ENCODE measurements at places on chromosomes 3 and 15. TPM values are rescaled to one million over a fixed set of nuclear protein-coding genes. Genes with fewer than 3 reads are reported as not detected.

LRRC2 gene
- total RNA-seq, result 1.2 TPM

GRCh38 chr3:39542588-39542988 is 75.1 kb downstream of the MOBP start:
- no peak overlapping the region for H3K27ac ChIP-seq
- no peaks in the 10 kb centered on the region for H3K4me1 ChIP-seq
- no peaks in the 10 kb centered on the region for H3K27me3 ChIP-seq
- DNase-seq, result no peak

DNA sequence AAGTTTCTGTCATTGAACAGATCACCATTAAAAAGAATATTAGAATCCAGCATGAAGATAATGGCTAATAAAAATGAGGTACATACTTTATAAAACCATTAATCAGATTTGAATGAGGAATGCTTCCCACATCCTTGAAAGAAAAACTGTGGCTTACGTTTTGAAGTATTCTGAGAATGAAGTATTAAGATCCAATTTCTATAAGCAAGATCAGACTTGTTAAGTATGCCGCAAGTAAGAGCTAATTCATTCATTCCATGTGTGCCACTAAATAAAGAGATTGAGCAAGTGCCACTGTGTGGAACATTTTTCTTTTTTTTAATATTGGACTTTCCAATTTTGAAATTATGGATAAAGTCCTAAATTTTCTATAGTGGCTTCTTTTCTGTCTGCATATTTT is 30.6 kb downstream of the NMD3 start:
- no peak for DNase-seq
- peaks cover 69% of the 10 kb centered on the region for H3K36me3 ChIP-seq
- no peaks in the 10 kb centered on the region for H3K4me1 ChIP-seq
- no peak overlapping the region for H3K27ac ChIP-seq
- H3K27me3 ChIP-seq, result no peaks in the 10 kb centered on the region

FOXL2 gene
- not detected for total RNA-seq

SKOR1 gene
- total RNA-seq, result 0.41 TPM

DNA sequence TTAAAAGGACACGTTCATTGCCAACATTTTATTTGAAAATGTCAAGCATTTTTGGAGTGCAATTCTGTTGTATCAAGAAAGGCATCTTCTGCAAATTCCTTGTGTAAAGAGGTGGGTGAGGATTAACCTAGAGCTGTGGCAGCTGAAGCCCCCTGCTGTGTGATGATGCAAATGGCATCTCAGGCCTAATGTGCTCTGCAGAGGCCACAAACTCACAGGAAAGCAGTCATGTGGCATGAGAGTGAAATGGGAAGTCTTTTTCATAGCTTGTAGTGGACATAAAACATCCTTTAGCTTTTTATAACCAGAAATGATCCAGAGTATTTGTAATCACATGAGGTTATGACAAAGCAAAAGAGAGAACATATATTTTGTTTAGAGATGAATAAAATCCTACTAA is 6.4 kb downstream of the CADM2 start:
- no peaks in the 10 kb centered on the region for H3K36me3 ChIP-seq
- no peak overlapping the region for H3K4me3 ChIP-seq
- H3K4me1 ChIP-seq, result peaks cover under 1% of the 10 kb centered on the region
- peaks cover 32% of the 10 kb centered on the region for H3K27me3 ChIP-seq
- H3K27ac ChIP-seq, result no peak overlapping the region

DNA sequence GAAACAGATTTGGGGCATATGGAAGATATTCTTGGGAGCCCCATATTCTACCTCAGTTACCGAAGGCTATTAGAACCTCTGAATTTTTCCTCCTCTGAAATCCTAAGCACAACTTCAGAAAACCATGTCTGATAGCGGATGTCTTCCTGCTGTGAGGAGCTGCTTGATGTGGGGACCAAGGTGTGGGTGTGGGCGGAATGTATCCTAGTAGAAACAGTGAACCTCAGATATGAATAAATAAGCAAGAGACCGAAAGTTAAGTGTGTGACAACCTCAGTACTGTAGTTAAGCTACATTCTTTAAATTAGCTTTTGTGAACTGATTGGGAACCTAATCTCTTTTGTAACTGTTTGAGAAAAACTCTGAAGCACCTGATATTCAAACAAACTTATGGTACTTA is 46.9 kb downstream of the SENP2 start:
- no peaks in the 10 kb centered on the region for H3K27me3 ChIP-seq
- DNase-seq, result no peak
- peaks cover 24% of the 10 kb centered on the region for H3K4me1 ChIP-seq

DNA sequence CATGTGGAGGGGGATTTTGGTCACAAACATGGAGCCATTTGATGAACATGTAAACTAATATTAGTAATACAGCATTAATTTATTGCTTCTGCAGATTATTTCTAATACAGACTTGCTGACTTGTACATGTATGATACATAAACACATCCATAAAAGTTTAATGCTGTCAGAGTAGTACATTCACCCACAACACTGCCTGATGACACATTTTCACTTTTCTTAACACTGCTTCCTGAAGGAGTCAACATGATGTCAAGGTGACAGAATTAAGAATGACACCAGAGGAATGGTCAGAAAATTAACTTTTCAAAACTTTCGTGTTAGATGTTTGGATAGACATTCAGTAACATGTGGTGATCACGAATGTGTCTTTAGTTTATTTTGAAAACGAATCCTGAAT is 199.4 kb downstream of the SATB1 start:
- no peaks in the 10 kb centered on the region for H3K27me3 ChIP-seq
- H3K36me3 ChIP-seq, result no peaks in the 10 kb centered on the region
- no peak overlapping the region for H3K27ac ChIP-seq
- DNase-seq, result no peak
- no peaks in the 10 kb centered on the region for H3K4me1 ChIP-seq

DNA sequence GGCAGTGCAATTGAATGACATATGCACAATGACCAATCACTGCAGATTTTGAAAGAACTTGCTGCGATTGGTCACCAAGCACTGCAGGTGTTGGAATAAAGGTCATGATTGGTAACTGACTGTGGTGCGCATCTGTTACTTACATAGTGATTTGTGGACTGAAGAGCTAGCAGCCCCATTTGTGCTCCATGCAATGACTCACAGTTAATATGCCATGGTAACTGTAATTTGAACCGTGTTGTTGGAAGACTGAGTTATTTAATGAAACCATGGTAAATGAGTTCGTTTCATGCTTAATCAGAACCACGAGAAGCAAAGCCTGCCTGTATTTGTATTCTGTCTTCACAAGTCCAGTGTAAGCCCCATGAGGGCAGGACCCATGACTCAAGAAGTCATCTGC is 220.5 kb downstream of the TJP1 start:
- no peaks in the 10 kb centered on the region for H3K27me3 ChIP-seq
- no peaks in the 10 kb centered on the region for H3K36me3 ChIP-seq
- H3K4me3 ChIP-seq, result no peak overlapping the region
- no peak for DNase-seq

MTHFS gene
- 37.4 TPM for total RNA-seq

DNA sequence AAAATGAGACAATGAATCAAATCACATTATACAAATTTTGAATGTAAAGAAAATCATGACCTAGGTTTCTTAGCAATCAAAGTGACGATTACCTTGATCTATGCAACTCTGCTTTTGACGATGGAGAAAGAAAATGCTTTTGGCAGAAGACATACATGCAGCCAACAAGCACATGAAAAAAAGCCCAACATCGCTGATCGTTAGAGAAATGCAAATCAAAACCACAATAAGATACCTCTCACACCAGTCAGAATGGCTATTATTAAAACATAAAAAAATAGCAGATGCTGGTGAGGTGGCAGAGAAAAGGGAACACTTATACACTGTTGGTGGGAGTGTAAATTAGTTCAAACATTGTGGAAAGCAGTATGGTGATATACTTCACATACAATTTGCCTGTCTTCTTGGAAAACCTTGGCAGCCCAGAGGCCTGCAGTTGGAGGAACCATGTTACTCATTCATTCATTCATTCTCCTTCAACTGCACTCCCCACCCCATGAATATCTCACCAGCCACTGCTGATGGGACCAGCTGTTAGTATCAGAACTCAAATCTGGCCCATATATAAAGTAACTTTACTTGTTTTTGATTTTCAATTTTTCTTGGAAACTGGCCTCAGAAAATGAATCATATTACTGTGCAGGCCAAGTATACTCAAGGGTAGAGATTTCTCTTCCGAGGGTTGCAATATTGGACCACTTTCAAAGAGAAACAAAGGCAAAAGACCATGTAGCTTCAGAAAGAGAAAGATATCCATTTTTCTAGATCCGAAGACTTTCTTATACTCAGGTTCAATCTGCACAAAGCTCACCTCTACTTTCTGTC is 358.6 kb upstream of the ARHGEF26 start:
- no peaks in the 10 kb centered on the region for H3K4me1 ChIP-seq
- no peak overlapping the region for H3K4me3 ChIP-seq
- no peaks in the 10 kb centered on the region for H3K27me3 ChIP-seq
- H3K27ac ChIP-seq, result no peak overlapping the region
- DNase-seq, result no peak
- H3K36me3 ChIP-seq, result no peaks in the 10 kb centered on the region

DNA sequence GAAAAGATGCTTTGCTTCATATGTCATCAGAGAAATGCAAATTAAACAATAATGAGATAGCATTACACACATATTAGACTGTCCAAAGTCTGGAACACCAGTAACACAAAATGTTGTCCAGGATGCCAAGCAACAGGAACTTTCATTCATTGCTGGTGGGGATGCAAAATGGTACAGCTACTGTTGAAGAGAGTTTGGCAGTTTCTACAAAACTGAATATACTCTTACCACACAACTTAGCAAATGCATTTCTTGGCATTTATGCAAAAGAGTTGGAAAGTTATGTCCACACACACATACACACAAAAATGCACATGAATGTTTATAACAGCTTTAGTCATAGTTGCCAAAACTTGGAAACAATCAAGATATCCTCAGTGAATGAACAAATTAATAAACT is 195.2 kb upstream of the MME start:
- H3K4me1 ChIP-seq, result no peaks in the 10 kb centered on the region
- no peak overlapping the region for H3K4me3 ChIP-seq
- no peaks in the 10 kb centered on the region for H3K36me3 ChIP-seq
- no peak overlapping the region for H3K27ac ChIP-seq
- no peak for DNase-seq

DNA sequence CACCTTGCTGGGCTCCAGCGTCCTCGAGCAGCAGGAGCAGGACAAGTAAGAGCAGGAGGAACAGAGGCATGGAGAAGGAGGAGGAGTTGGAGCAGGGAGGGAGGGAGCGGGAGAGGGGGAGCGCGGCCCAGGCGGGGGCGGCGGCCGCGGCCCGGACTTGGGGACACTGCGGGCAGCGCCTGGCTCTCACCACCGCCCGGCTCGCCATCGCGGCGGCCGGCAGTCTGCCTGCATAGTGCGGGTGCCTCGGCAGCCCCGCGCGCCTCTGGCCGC is 440 bp downstream of the DCBLD2 start:
- peaks cover 34% of the 10 kb centered on the region for H3K4me1 ChIP-seq
- H3K27me3 ChIP-seq, result no peaks in the 10 kb centered on the region
- H3K4me3 ChIP-seq, result peak overlapping the region; percentile 82
- H3K36me3 ChIP-seq, result no peaks in the 10 kb centered on the region

DNA sequence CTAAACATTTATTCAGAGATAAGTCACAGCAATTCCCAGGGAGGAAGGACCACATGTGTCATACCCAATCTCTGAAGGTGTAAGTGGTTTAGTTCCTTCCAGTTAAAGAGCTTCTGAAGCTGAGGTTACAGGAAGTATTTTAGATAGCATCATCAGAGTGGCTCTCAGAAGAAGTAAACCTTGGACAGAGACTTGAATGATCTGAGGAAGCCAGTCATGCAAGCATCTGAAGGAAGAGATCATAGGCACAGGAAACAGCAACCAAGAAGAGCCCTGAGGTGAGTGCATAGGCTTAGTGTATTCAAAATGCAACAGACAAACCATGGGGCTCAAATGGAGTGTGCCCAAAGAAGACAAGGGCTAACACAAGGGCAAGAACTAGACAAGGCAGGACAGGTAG is 210.3 kb downstream of the ULK4 start:
- H3K4me1 ChIP-seq, result no peaks in the 10 kb centered on the region
- DNase-seq, result no peak
- no peak overlapping the region for H3K4me3 ChIP-seq
- H3K36me3 ChIP-seq, result no peaks in the 10 kb centered on the region

- H3K4me1 ChIP-seq, result no peaks in the 10 kb centered on the region
- DNase-seq, result no peak
- no peak overlapping the region for H3K27ac ChIP-seq
- H3K27me3 ChIP-seq, result no peaks in the 10 kb centered on the region
- no peaks in the 10 kb centered on the region for H3K36me3 ChIP-seq
- H3K4me3 ChIP-seq, result no peak overlapping the region
Measured at GRCh38 chr3:139564294-139564861, 24.8 kb upstream of the RBP1 start.

SERINC4 gene
- total RNA-seq, result not detected

GRCh38 chr15:72285402-72285801 is 13.0 kb upstream of the PARP6 start:
- H3K27me3 ChIP-seq, result no peaks in the 10 kb centered on the region
- no peak overlapping the region for H3K4me3 ChIP-seq

- H3K27ac ChIP-seq, result no peak overlapping the region
- H3K27me3 ChIP-seq, result no peaks in the 10 kb centered on the region
- DNase-seq, result no peak
- peaks cover 35% of the 10 kb centered on the region for H3K4me1 ChIP-seq
Measured at GRCh38 chr3:15633159-15633558, 31.6 kb downstream of the BTD start.

DNA sequence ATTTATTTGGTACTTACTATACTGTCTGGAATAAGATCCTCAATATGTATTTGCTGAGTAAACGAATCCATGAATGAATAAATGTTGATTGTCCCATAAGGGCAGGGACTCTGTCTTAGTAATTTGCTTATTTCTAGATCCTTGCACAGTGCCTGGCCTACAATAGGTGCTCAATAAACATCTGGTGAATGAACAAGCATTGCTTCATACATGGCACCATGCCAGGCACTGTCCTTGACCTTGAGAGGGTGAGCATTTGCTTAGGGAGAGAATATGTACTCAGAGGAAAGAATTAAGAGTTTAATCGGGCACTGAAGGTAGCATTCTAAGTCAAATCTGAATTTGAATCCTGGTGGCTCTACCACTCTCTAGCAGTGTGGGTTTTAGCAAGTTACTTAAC is 282.1 kb downstream of the THSD4 start:
- H3K27ac ChIP-seq, result no peak overlapping the region
- no peaks in the 10 kb centered on the region for H3K27me3 ChIP-seq
- peak; percentile 56 for DNase-seq
- H3K36me3 ChIP-seq, result no peaks in the 10 kb centered on the region

DNA sequence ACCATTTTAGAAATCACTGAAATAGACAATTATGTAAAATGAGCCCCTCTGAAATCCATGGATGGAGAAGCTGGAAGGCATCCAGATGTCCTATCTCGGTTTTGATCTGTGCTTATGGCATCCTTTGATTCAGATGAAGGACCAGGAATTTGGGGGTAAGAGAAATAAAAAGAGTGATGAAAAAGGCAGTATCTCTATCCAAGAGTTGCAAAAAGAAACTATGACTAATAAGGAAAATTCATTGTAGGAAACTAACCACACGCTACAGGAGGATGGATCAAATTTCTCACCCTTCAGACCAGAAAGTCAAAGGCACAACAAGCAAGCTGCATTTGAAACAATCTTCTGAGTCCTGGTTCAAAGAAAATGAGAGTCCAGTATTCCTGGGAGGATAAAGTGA is 34.8 kb downstream of the SRGAP3 start:
- no peaks in the 10 kb centered on the region for H3K4me1 ChIP-seq
- no peaks in the 10 kb centered on the region for H3K27me3 ChIP-seq
- H3K36me3 ChIP-seq, result no peaks in the 10 kb centered on the region
- H3K27ac ChIP-seq, result no peak overlapping the region

DUOXA2 gene
- not detected for total RNA-seq
